ENCODE measurements at places on chromosomes 1 and 21.

- DNase-seq, result peak; percentile 54
These were observed 39.6 kb upstream of the LDLRAP1 start for GRCh38 chr1:25503551-25504426.

- DNase-seq, result no peak
These were observed 69.0 kb downstream of the LEPR start for GRCh38 chr1:65489481-65489880.

- no peak for DNase-seq
These were observed 2.4 kb downstream of the ADPRS start for GRCh38 chr1:36091141-36091540.

DNA sequence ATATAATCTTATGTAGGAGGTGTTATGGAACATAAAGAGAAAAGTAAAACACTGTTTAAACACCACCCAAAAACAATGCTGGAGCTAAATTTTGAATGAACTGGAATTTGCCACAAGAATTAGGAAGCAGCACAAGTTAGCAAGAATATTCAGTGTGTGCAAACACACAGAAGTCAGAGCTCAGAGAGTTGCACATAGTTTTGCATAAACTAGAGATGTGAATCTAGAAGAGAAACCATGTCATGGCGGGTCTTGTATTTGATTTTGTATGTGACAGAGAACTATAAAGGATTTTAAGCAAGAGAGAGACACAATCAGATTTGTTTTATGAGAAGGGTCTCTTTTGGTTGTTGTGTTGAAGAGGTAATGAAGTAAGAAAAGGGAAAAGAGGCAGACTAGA is 38.2 kb downstream of the SELENOF start:
- DNase-seq, result no peak

DNA sequence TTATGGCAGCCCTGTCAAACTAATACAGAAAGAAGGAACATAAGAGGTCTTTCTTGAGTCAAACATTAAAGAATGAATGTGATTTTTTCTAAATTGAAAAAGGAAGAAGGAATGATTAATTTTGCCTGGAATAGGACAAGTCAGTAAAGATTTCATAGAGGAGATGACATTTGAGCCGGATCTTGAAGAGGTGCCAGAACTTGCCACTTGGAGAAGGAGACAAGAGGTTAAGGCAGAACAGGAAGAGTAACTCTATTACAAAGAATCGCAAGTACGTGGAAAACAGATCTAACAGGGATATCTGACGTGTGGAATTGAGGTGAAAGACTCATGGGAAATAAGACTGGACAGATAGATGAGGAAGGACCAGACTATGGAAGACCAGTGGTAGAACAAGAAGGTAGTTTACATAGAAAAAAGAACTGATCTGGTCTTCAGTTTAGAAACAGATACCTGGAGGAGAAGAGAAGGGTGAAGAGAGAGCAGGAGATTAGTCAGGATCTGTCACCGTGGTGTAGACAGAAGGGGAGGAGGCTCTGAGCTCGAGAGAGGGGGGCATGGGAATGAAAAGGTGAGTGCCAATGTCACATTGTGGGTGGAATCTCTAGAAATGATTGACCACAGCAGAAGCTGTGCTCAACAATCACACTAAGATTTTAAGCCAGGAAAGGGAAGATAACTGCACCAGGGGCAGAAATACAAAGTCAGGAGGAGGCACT is 32.5 kb downstream of the RHOU start:
- no peak for DNase-seq

DNA sequence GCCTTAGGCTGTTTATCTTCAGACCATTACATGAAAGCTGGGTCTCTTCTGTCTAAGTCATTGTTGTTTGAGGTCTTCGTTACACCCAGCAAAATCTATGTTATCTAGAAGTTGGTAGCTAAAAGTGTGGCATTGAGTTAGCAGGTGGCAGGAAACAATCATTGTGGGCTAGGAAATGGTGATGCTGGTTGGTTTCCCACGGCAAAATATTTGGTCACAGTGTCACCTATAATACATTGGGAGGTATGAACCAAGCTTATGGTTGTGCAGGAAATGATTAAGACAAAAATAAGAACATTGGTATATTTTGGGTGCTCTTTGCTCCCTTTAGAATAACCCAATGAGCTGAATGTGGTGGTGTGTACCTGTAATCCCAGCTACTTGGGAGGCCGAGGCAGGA is 169.7 kb downstream of the TRIM33 start:
- no peak for DNase-seq

DNA sequence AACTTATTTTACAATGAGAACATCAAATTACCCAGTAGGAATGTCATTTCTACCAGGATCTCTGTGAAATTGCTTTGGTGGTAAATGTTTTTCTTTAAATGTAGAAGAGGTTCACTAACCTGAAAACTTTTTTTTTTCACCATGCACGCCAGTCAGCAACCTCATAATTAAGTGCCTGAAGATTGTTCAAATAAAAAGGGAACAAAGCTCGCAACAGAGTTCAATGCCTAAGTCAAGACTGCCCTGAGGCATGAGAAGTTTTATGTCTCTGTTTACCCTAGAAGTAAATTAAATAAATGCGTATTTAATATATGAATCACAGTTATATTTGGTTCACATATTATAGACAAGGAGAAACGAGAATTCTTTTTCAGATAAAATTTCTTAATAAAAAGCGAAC is 13.8 kb upstream of the SYDE2 start:
- no peak for DNase-seq

- DNase-seq, result no peak
These were observed 3.4 kb downstream of the PPP2R5A start for GRCh38 chr1:212288615-212289014.

DNA sequence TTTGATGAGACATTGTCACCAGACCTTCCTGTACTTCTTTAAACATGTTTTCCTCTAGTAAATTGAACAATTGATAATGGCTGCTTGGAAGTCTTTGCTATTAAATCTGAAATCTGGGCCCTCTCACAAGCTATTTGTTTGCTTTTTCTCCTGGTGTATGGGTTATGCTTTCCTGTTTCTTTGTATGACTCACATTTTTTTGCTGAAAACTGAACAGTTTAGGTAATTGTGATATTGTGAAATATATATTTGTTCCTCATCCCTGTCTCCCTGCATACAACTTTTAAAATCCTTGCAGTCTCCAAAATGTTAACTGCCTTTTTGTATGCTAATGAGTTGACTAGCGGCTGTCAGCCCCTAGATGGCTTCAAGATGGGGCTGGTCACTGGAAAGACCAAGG is 61.6 kb downstream of the MAP3K21 start:
- no peak for DNase-seq

DNA sequence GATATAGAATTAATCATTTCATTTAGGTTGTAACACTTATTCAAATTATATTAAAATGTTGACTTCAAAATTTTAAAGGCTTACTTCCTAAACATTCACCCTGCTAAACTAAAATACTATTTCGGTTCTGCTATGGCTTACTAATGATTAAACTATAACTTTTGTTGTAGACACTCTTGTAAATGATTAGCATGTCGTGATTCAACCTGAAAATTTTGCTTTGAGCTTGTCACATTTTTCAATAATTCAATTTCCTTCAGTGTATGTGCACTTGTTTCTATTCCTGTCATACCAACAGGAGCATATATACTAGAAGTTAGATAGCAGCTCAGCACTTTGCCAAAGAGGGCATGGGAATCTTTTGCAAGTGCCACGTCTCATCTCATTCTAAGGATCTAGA is 1018.8 kb downstream of the AMY1C start:
- no peak for DNase-seq

- DNase-seq, result no peak
These were observed 260.7 kb upstream of the BRINP3 start for GRCh38 chr1:190738317-190738716.

DNA sequence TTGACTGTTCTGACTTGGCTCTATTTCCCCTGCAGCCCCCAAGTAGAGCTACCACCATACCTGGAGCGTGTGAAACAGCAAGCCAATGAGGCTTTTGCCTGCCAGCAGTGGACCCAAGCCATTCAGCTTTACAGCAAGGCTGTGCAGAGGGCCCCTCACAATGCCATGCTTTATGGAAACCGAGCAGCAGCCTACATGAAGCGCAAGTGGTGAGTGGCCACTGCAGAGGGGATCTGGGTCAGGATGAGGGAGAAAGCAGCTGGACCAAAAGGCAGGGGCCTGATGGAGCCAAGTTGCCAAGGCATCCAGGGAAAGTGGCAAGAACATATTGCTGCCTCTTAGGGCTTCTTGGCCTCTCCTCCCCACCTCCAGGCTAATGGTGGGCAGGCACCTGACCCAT is 24.1 kb upstream of the TMEM222 start:
- DNase-seq, result no peak

DNA sequence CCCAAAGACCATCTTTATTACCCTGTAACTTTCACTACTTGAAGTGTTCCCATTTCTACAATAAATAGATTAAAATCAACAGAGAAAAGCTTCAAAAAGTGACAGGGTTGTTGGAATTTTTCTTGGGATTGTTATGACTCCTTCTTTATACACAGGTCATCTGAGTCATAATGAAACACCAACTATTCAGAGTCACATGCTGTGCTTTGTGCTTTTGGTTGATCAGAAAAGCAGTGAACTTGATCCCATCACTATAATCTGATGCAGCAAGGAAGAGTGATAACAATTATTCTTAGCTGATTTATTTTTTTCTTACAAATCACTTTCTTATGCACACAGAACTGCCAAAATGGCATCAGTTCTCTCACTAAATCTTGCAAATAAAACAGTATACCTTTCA is 422.9 kb downstream of the PTBP2 start:
- DNase-seq, result no peak

DNA sequence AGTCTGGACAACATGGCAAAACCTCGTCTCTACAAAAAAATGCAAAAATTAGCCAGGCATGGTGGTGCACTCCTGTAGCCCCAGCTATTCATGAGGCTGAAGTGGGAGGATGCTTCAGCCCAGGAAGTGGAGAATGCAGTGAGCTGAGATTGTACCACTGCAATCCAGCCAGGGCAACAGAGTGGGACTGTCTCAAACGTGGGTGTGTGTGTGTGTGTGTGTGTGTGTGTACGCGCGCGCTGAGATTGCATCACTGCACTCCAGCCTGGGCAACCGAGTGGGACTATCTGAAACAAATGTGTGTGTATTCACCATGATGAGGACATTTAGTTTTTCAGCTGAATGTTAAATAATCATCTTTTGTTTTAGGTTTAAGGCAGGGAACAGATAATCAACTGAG is 21.1 kb downstream of the USP1 start:
- no peak for DNase-seq

- DNase-seq, result no peak
These were observed 4.0 kb downstream of the AMPD2 start for GRCh38 chr1:109623601-109624161.

DNA sequence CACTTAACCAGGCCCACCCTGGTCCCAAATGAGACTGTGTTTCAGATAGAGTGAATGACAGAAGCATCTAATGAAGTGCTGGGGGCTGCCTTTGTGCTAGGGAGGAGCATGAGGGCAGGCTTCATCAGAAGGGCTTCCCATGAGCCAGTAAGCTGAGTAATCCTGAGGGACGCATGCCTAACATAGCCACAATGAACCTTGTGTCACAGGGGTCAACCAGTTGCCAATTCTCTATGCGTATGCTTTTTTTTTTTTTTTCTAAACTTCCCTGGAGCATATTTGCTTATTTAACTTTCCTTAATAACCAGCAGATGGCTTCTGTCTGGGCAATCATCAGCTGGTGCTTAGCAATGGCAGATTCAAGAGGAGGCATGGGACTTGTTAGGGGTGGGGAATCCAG is 25.5 kb upstream of the CYP2J2 start:
- DNase-seq, result no peak

DNA sequence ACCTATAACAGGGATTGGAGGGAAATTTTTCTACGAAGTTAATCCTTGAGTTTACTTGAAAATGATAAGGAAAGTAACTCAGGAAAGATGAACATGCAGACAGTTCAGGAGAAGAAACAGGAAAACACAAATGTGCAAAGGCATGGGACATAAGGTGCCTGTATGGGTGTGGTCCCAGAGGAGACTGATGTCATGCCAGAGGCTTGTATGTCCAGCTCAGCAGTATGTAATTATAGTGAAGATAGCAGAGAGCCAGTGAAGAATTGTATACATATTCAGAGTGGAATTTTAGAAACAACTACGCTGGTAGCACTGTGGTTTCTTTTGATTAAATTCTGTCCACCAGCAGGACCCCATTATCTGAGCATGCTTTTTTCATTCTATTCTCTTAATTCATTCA is 179.5 kb downstream of the LRRC7 start:
- no peak for DNase-seq

GRCh38 chr1:217907504-217907903 is 276.4 kb downstream of the SPATA17 start:
- DNase-seq, result no peak

GRCh38 chr1:49045371-49045770 is 268.7 kb upstream of the BEND5 start:
- no peak for DNase-seq

- DNase-seq, result no peak
These were observed 139.1 kb downstream of the BRINP2 start for GRCh38 chr1:177309880-177310279.

- DNase-seq, result no peak
These were observed 4.8 kb downstream of the C1orf115 start for GRCh38 chr1:220694866-220695382.

- no peak for DNase-seq
These were observed 13.0 kb downstream of the TFF3 start for GRCh38 chr21:42302076-42302650.

DNA sequence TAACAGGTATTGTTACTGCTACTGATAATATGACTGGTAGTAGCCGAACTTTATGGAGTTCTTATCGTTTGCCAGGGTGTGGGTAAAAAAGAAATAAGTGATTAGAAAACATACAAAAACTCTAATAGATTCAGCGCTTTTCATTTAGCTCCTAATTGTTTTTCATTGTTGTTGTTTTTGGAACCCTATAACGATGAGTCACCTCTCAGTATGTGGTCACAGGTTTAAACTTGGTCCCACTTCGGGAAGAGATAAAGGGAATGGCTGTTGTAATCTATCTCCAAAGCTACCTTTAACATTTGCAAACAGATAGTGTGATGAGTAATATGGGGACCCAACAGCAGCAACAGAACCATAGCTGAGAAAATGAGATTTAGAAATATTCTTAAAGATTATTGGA is 62.7 kb upstream of the BCL10 start:
- DNase-seq, result no peak

- DNase-seq, result no peak
These were observed 17.6 kb upstream of the TNFRSF1B start for GRCh38 chr1:12148958-12149790.

DNA sequence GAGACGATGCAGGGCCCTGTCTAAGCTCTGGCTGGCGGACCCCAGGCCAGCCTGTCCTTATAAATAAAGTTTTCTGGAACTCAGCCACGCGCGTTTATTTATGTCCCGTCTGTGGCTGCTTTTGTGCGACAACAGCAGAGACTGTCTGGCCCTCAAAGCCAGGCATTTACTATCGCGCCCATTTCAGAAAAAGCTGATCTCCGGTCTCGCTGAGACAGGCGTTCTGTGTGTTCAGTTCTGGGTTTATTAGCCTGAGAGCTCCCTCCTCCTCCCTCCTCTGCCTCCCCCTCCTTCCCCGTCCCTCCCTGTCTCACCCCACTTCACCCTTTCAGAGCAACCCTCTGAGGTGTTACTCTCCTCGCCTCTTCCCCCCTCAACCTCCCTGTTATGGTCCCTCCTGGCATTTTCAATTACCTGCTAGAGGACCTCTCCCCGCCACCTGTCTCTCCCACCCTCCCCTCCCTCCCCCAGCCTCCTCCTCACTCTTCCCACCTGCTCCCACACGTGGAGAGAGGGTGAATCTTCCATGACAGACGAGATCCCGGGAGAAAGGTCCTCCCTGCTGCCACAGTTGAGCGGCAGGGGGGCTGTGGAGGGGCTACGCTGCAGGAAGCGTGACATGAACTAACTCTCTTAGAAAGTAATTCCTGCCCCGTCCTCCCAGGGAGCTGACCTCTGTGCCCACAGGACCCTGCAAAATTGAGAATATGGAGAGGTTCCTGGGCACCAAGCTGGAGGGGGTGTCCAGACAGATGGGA is 59.9 kb downstream of the SPSB1 start:
- DNase-seq, result no peak
